ENCODE measurements at places on chromosomes 3 and 15. TPM values are rescaled to one million over a fixed set of nuclear protein-coding genes. Genes with fewer than 3 reads are reported as not detected.
A peak's percentile ranks its signal among the peaks of the same experiment; 100 is the strongest.

DNA sequence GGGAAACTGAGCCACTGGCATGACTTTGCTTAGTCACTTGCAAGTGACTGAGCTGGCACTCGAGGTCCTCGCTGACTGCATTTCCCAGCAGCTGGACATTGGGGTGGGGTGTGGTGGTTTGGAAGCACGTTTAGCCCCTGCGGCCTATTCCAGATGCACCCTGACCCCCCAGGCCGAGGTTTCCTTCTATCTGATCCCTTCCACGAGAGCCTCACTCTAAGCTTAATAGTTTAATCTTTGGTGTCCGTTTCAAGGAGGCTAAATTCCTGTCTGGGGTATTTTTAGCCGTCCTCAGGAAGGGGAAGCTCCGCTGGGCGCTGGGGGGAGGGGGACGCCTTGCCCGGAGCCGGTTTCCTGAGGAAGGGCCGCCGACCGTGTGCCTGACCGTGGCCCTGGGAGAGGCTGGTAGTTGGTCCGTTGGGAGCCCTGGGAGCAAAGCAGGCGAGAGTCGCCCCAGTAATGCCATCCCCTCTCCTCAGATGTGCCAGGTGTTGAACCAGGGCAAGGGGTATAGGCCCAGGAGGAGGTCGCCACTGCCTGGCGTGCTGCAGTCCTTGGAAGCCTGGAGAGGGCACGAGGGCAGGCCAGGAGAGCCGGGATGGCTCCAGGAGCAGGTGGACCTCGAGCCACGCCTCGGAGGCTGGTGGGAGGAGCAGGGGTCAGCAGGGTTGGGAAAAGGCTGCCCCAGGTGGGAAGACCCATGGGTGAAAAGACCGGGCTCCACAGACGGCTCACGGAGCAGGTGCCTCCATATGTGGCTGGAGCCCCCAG, 37.2 kb downstream of the IDH2 start:
- DNase-seq: no peak

GRCh38 chr3:56089739-56090138, 378.5 kb downstream of the ERC2 start:
- DNase-seq: no peak

- DNase-seq: no peak
Observed at GRCh38 chr3:973340-973739, 119.5 kb upstream of the CNTN6 start.

DNA sequence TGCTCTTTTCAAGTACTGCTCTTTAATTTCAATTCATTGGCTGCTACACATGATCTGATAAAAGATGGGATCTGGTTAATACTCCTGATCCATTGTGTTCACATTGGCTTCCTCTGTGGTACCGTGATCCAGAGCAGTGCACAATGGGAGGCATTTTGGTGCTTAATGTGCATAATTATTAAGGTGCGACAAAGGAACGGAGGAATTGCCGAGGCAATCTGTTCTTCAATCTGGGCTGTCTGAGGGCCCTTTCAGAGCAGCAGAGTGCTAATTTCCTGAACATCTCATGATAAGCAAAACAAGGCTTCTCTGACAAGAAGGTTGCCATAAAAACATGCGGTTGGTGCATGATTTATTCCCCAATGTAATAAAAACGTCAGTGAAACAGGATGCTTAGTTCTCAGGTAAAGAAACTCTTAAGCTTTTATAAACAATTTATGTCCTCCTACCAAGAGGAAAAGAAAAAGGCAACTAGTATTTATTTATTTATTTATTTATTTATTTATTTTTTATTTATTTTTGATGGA, 64.0 kb upstream of the EPHA3 start:
- DNase-seq: no peak

DUOXA2 gene
- not detected for polyA plus RNA-seq

- no peak for DNase-seq
Observed at GRCh38 chr3:125058959-125059358, 3.2 kb upstream of the HEG1 start.

DNA sequence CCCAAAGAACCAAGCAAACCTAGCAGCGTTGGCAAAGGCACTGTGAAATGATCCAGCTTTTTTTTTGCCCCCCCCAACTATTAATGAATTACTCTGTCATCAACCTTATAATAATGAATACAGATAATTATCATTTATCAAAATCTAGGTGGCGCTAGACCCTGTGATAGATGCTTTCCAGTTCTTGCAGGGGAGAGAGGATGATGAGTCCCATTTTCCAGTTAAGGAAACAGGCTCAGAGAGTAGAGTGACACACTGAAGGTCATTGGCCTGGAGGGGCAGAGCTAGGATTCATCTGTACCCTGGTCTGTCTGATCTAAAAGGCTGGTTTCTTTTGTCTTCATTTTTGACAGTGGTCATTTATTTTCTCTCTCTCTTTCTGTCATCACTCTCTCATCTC, 5.0 kb downstream of the ACOX2 start:
- DNase-seq: no peak

DNA sequence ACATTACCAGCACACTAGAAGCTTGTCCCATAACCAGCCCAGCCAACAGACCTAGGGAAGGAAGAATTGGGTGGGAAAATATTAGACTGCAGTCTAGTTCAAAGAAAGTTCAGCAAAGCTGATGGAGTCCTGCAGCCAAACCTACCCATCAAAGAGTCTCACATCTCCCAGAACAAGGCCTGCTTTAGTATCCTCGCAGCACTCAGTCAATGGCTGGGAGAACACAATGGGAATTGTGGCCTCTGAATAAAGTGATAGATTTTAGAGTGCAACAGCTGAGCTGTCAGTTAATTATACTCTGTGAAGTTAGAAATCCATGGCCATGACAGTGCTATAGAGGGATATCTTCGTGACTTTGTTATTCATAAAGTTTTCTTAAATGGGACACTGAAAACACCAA, 207.2 kb upstream of the NAALADL2 start:
- no peak for DNase-seq

GOLGA8M gene
- polyA plus RNA-seq: not detected

C3orf85 gene
- polyA plus RNA-seq: 121 TPM

- no peak for DNase-seq
Observed at GRCh38 chr3:46482632-46483350, 15.0 kb upstream of the RTP3 start.

DNA sequence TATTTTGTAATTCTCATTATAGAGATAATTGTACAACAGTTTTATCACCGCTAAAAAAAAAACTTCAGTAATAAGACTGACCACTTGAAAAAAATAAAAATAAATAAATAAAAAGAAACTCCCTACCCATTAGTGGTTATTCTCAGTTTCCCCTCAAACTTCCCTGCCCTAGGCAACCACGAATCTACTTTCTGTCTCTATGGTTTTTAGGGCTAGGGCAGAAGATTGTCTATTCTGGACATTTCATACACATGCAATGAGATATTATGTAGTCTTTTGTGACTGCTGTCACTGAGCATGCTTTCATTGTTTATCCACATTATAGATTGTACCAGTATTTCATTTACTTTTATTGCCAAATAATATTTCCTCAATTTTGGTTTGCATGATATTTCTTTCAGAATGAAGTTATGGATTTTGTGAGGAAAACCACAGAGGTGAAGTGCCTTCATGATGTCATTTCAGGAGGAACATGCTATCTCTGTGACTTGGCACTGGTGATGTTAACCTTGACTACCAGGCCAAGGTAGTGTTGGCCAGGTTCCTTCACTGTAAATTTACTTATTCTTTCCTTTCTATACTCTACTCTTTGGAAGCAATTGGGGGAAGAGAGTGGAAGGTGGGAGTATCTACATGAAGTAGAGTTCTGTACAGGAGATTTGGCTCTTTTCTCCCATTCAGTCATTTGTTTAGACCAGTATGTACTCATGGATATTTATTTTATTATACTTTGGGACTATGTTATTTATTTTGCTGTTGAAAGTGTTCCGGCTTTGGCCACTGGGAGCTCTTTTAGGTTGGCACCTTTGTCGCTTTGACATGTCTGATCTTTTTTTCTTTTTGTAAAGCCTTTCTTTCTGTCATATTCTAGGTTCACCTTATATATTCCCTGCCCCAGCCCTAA, 86.3 kb downstream of the GMPS start:
- DNase-seq: no peak

GRCh38 chr3:127819656-127820055, 2.7 kb downstream of the MGLL start:
- no peak for DNase-seq

SLCO2A1 gene
- polyA plus RNA-seq: 1.6 TPM

GRCh38 chr15:91541286-91541685, 312.2 kb upstream of the SLCO3A1 start:
- no peak for DNase-seq

TRPM1 gene
- polyA plus RNA-seq: not detected

- DNase-seq: no peak
Observed at GRCh38 chr3:69746119-69746518, 6.9 kb downstream of the MITF start.

PPP2R3A gene
- polyA plus RNA-seq: 4.7 TPM

GRCh38 chr3:191236646-191237045, 37.6 kb downstream of the OSTN start:
- DNase-seq: no peak

DNA sequence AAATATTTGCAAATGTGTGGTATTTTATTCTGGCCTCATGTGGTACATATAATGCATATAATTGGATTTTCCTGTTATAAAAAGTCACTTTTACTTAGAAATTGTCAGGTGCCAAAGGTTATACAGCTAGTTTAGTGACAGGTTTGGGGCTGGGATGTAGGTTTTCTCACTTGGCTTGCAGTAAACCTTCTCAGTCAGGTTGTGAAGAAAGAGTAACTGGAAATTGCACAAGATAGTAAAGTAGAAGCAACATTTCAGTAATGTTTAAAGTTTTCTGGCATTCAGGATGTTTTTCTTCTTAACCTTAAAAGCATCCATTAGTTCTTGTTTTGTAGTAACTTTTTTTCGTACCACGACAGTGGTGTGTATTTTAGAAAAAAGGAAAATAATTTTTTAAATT, 53.9 kb downstream of the MEF2A start:
- DNase-seq: no peak

- DNase-seq: no peak
Observed at GRCh38 chr3:99854756-99855298, 37.2 kb downstream of the CMSS1 start.

SEMA3B gene
- polyA plus RNA-seq: 39.2 TPM

DNA sequence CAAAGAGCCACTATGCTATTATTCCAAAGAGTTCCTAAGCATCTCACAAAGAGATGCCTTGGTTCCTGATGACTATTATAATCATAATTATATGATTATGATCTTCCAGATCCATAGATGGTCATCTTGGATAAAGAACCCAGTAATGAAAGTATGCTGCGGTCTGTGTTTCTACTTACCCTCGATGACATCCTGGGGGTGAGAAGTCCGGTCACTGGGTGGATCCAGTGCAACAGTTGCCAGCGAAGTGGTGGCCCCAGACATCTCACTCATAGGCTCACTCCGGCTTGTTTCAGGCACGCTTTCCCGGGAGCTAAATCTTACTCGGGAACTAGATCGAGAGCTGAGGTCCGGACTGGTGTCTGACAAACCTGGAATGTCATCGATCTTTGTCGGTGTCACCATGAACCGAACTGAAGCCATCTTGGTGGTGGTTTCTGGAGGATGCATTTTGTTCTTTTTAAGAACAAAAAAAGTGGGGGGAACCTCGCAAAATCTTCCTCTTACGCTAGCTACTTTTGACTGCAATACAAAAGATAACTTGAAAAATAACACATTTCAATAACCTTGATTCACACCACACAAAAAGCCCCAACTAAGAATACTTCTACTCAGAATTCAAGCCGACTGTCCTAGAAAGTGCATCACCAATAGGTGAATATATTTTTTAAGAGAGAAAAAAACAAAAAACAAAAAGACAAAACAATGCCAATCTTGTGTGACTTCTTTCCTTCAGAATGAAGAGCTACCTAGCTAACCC, 1.2 kb downstream of the SLC12A6 start:
- no peak for DNase-seq

- no peak for DNase-seq
Observed at GRCh38 chr3:127147291-127147885, 45.5 kb upstream of the PRR23E start.

C3orf20 gene
- not detected for polyA plus RNA-seq

DNA sequence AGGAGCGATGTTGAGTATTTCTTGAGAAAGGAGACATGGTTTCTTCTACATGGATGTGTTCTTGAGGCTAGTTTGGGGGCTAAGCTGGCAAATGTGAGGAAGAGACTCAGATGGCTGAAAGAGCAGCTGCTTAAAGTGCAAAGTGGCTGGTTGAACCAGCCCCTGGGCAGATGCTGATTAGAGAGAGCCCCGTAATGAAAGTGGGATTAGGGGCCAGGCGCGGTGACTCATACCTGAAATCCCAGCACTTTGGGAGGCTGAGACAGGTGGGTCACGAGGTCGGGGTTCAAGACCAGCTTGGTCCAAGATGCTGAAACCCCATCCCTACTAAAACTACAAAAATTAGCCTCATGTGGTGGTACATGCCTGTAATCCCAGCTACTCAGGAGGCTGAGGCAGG, 75.0 kb upstream of the GCNT3 start:
- no peak for DNase-seq

GNAT1 gene
- polyA plus RNA-seq: not detected

- peak; percentile 58 for DNase-seq
Observed at GRCh38 chr3:122305818-122306621, 19.0 kb upstream of the CSTA start.

GRCh38 chr3:104676241-104676640, 690.5 kb upstream of the ALCAM start:
- no peak for DNase-seq

ZBTB47 gene
- polyA plus RNA-seq: 11.4 TPM

TMCO5A gene
- polyA plus RNA-seq: not detected

GRCh38 chr3:61725851-61726333, 164.5 kb downstream of the PTPRG start:
- peak; percentile 70 for DNase-seq

ROPN1B gene
- polyA plus RNA-seq: not detected

SERINC4 gene
- 0.45 TPM for polyA plus RNA-seq

NANOGP8 gene
- polyA plus RNA-seq: not detected

ATP10A gene
- polyA plus RNA-seq: 2.8 TPM

CCDC191 gene
- polyA plus RNA-seq: 1.8 TPM

- DNase-seq: peak; percentile 49
Observed at GRCh38 chr15:45640616-45641015, 5.8 kb downstream of the SQOR start.

- no peak for DNase-seq
Observed at GRCh38 chr3:79670178-79670577, 97.6 kb downstream of the ROBO1 start.

GRCh38 chr3:151795276-151795675, 18.6 kb upstream of the AADAC start:
- DNase-seq: no peak

DNA sequence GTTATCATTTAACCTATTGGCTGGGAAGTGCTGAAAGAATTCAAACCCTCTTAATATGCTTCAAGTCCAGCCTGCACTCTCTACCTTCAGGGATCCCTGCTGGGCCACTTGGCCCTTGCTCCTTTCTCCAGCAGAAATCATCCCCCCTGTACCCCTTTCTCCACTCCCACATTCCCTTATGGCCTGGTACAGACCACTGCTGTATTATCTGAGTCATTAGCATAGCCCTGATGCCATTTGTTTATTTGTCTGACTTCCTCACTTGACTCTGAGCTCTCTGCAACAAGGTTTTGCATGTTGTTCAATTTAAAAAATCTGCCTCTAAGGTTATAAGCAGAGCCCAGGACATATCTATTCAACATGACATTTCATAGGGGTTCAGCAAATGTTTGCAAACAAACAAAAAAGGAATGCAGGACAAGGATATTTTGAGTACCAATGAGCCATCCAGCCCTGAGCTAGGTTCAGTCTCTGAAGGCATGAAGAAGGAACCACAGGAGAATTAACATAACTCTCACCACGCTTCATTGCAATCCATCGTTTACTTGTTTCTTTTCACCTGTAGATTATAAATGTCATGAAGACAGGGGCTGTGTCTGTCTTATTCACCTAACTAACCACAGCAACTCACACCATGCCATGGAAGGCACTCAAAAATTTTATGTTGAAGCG, 26.6 kb upstream of the HES1 start:
- DNase-seq: no peak
